Activated CD4-positive, alpha-beta T cell treated with anti-CD3 and anti-CD28 coated beads, Interleukin-2, amount 50 U/mL, for 24 hours (primary cell): ENCODE measurements at places on chromosomes 3 and 15.

DNA sequence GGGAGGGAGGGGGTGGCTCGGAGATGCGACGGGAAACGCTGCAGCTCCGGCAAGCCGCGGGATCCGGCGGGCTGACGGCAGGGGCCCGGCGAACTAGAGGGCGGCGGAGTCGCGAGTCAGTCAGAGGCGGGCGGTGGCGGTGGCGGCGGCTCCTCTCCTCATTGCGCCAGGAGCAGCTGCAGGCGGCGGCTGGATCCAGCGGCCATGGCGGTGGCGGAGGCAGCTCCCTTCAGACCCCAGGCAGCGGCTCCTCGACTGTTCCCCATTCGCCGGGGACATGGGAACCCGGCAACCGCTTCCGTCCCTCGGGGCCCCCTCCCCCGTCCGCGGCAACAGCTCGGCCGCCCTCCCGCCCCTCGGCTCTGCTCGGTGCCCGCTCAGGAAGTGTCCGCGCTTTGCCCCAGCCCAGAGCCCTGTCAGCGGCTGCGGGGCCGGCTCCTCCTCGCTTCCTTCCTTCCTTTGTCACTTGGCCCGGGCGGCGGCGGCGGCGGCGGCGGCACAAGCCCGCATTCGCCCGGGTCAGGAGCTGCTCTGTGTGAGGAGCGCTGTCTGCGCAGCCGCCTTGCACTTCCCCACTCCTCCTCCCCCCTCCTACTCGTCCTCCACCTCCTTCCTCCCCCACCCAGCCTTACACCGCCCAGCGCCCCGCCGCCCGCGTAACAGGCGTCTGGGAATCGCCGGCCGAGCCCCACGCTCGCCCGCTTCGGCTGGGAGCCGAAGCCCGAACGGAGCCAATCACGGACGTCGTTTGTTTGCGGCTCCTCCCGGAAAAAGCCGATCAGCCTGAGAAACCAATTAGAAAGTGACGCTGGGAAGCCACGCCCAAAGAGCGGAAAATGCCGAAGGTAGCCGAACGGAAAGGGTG is at the start of gene GSK3B:
TSS of gene GSK3B (minus strand) at position 537 of the 865 bp plus-strand sequence. CDS start 1,013 bp downstream, outside the sequence.
- DNase-seq, result peak; percentile 57

GRCh38 chr3:162369306-162369705 is 872.7 kb downstream of the OTOL1 start:
- DNase-seq, result no peak

DNA sequence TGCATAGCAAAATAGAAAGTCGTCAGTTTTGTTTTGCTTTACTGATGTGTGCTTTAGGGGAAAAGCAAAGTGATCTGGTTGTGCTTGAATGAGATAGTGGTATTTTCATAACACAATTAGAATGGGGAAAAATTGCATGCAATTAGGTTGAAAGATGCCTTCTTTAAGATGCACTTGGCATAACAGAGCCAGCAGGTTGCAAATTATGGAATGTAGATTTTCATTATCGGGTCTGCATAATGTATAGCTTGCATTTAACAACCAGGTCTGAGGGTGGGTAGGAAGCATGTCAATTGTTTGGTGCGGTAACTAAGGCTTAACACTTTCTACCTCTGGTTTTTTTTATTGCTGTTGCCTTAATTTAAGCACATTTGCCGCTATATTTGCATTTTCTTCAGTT is 370.7 kb upstream of the MCTP2 start:
- no peak for DNase-seq

GRCh38 chr3:11634081-11634635 is 9.6 kb downstream of the VGLL4 start:
- DNase-seq, result no peak

DNA sequence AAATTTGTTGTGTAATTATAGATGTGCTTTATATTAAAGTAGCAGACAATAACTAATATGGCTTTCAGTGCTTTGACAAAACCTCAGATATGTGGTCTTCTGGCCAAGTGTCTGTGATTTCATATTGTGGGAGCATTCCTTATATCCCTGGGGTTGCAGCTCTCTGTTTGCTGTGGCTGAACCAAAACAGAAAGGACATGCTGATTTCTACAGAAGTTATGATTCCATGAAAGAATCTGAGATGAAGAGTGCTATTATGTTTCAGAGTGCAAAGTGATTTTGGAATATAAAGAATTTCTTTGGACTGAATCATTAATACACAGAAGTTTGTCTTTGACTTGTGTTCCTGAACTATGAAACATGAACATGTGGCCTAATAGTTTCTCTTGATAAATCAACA is 36.5 kb downstream of the CDV3 start:
- no peak for DNase-seq

DNA sequence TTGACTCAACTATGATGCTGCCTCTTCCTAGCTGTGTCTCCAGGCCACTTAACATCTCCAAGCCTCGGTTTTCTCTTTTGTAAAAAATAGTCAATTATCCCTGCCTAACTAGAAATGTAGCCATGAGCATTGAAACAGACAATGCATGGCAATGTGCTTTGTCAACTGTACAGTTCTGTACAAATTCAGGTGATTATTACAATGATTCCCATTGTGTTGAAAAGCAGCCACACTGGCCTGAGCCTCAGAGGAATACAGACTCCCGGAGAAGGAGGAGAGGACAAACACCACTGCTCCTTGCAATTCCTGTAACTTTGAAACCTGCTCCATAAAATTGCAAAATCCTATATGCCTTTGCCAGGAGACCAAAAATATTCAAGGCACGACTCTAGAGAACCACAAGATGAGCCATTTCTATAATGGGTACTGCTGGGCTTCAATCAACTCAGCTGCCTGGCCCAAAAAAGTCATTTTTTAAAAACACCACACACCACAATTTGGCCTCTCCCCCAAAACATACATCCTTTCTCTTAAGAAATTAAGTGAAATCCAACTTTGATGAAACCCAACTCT is 28.6 kb downstream of the DAPK2 start:
- no peak for DNase-seq

DNA sequence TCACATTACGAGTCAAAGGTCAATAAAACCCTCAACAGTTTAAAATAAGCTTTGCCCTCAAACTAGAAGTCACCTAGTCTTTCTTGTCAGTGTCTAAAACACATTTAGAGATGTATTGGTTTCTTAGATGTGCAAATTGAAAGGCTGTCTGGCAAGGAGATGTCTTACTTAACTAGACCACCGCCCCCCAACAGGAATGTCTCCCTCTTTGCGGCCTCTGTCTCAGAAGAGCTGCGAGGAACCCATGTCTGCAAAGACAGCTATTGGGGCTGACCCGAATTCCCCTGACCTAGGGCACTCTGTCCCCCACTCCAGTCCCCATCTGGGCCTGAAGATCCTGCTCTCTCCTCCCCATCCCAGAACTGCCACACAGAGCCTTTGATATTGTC is 46.3 kb downstream of the ZIC4 start:
- DNase-seq, result no peak

DNA sequence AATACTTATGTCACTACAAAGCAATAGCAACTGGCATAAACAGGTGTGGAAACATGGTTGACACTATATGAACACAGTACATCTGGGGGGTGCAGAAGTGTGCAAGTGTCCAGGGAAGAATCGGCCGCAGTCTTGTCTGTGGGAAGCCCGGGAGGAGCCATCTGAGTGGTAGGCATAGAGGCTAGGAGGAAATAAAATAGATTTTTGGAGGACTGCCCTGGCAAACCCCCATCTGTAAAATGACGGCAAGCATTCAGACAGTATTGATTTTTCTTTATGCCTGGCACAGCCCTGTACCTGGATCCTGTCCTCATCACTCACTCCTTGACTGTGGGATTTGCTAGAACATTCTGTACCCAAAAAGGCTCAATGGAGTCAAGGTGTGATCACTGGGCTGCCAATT is 31.3 kb downstream of the THSD4 start:
- DNase-seq, result no peak

- no peak for DNase-seq
Observed at GRCh38 chr3:1971780-1972179, 126.9 kb upstream of the CNTN4 start.

DNA sequence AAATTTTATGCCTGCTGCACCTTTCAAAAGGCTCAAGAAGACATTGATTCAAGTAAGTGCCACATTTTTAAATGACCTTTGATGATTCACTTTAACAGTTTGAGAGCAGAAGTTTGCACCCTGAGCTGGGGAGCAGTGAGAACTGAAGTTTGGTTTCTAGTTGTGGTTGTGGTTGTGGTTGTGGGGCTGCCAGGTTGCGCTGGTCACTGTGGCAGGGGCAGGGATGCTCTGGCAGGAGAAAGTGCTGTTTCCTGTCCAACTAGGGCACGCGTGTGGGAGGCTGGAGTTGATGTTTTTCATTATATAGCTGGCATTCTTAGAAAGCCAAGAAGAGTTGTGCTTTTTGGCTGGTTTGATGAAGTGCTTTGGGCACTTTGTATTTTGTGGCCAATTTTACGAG is 339.7 kb upstream of the NR2F2 start:
- DNase-seq, result no peak

- DNase-seq, result no peak
Observed at GRCh38 chr15:75661100-75661755, 13.5 kb downstream of the SNX33 start.

DNA sequence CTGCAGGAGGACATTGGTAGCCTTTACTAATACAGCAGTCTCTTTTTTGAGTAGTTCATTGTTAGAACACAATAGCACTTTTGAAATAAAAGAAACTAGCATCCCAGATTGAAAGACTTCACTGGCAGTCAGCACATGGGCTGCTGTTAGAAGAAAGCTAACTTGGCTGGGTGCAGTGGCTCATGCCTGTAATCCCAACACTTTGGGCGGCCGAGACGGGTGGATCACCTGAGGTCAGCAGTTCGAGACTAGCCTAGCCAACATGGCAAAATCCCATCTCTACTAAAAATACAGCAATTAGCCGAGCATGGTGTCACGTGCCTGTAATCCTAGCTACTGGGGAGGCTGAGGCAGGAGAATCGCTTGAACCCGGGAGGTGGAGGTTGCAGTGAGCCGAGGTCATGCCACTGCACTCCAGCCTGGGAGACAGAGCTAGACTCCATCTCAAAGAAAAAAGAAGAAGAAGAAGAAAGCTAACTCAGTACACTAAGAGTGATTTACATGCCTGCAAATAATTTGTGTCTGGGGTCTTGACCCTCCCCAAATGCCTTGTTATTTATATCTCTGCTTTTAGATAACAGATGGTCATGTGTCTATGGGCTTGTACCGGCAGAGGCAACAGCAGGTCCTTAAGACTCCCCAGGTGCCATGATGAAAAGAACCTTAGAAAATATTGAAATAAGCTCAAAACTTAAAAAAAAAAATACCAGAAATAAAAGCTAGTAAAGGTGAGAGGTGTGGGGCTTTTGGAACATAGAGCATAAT is 9.7 kb downstream of the TPM1 start:
- DNase-seq, result no peak

DNA sequence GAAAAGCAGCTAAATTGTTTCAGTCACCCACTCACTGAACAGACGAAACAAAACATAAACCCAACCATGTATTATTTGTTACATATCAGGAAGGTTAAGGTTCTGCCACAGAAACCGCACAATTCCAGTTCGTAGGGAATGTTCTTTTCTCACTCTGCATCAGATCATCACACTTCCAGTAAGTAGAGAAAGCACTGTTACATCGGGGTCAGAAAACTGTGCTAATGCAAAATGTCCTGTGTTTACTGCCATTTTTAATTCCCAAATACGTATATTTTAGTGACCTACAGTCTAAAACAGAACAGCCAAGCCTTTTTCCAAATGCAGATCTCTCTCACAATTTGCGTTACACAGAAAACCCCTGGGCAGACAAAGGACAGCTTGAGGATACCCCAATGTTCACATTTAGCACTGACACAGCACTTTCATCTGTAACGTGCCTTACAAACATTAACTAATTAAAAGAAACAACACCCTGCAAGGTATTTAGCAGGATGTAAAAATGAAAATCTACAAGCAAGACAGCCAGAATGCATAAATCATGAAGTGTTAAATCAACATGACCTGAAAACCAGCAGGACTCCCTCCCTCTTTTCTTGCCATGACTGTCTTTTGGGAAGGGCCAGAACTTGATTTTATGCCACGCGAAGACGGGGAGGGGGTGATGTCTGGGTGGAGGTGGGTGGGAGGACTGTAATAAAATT is 34.8 kb upstream of the SKIL start:
- DNase-seq, result no peak

GRCh38 chr15:60830479-60830878 is 351.5 kb upstream of the ICE2 start:
- no peak for DNase-seq

DNA sequence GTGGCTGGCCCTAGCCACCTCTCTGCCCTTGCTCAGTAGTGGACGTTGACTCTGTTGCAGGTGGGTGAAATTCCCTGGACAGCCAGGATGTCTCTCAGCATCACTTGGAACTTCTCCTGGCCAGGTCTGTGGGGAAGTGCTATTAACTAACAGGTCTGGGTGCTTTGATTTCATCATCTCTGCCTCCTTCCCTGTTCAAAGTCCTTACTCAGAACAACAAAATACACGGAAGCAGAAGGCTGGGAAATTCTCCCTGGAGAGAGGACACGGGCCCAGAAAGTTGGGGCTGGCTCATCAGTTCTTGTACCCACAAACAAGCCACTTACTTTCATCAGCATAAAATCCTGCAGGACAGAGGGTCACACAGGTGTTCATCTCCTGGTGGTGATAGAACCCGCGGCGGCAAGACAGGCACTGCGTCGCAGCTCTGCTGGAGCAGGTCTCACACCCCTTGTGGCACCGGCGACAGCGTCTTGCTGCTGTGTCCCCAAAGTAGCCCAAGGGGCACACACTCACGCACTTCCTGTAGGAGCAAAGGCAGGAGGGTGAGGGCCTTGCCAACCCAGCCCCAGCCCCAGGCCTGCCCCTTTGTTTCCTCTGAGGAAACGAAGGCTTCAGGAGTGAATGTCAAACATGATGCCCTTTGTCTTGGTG is 29.6 kb upstream of the SNRPA1 start:
- no peak for DNase-seq

DNA sequence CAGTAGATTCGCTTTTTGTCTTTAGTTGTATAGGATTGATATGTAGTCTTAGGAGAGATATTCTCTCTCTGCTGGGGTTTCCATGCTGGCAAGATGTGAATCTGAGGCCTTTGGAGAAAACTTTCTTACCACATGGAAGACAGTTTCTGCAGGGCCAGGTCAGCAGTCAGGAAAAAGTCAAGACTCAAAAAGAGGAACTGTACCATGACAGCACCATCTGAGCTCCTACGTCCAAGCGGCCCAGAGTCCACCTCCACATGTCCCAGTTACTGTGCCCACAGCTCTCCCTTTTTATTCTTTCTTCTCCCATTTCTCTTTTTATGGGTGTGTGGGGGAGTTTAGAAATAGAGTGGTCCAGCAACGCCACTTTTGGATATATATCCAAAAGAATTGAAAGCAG is 172.0 kb downstream of the MTHFS start:
- no peak for DNase-seq
